ENCODE measurements at places on chromosomes 16 and 17.

GRCh38 chr16:30697264-30698138 lies 1.5 kb upstream of the SRCAP start:
- no peak for DNase-seq

GRCh38 chr16:28186752-28187151 lies 25.0 kb downstream of the XPO6 start:
- no peak for DNase-seq

DNA sequence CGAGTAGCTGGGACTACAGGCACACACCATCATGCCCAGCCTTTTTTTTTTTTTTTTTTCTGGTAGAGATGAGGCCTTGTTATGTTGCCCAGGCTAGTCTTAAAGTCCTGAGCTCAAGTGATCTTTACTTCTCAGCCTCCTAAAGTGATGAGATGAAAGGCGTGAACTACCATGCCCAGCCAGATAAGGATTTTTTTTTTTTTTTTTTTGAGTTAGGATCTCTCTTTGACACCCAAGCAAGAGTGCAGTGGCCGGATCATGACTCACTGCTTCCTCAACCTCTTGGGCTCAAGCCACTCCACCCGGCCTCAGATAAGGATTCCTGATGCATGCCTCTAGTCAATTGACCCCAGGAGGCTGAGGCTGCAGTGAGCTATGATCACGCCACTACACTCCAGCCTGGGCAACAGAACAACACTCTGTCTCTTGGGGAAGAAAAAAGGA lies 11.2 kb upstream of the PLEKHG4 start:
- no peak for DNase-seq

GRCh38 chr17:852349-852748 lies 70.2 kb downstream of the MRM3 start:
- DNase-seq, result no peak

GRCh38 chr16:52781005-52781630 lies 234.2 kb upstream of the TOX3 start:
- no peak for DNase-seq

GRCh38 chr16:15538507-15538906 lies 104.1 kb downstream of the BMERB1 start:
- no peak for DNase-seq

DNA sequence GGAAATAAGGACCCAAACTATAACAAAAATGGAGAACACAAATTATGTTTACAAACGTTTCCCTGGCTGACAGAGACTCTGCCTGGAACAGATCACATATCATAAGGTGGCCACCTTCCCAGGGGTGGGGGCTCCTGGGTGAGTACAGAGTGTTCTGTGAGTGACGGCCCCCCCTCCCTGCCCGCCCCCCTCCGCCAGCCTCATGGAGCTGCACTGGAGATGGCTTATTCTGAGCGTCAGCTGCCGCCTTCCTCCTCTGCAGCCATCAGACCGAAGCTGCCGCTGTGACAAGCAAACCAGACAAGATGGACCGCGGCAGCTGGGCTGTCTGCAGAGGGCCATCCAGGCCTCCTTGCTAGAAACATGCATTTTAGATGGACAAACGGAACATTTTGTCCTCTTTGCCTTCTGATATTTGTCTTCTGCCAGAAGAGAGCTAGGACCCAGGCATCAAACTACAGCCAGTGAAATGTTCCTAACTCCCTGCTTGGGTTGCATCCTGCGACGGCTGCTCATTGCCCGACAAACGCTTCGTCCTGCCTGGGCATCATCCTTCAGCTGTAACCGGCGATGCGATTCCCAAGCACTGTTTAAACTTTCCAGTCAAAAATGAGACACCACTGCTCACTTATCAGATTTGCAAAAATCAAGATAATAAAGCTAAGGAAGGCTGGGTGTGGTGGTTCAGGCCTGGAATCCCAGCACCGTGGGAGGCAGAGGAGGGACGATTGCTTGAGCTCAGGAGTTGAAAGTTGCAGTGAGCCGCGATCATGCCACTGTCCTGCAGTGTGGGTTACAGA lies 15.3 kb upstream of the RPTOR start:
- no peak for DNase-seq

- DNase-seq, result no peak
Measured at GRCh38 chr16:13909069-13909468, 10.9 kb upstream of the ERCC4 start.

- no peak for DNase-seq
Measured at GRCh38 chr16:60541535-60541934, 1494.7 kb downstream of the CDH8 start.

- DNase-seq, result no peak
Measured at GRCh38 chr17:28039251-28039650, 3.2 kb upstream of the NLK start.

DNA sequence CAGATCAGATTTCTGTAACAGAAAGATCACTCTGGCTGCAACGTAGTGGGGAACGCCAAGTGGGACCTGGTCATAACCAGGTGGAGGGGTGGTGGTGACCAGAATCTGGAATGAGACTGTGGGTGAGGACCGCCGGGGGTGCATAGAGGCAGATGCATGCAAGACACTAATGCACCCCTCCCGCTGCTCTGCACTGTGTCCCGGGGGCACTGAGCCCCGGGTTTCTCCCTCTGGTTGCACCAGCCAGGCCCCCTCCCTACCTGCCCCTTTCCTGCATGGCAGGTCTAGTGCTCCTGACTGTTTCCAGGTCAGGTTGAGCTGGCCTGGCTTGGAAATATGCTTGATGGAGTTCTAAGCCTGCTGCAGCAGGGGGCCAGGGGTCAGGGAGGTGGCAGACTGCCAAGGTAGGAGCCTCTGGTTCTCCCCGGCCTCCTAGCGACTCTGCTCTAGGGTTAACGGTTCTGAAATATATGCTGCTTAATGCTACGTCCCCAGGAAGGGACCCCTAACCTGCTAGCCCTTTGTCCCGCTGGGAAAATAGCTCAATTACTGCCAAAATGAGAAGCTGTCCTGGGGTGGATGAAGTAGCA lies 94.3 kb downstream of the SDK2 start:
- no peak for DNase-seq

- DNase-seq, result no peak
Measured at GRCh38 chr17:58242171-58242784, 3.9 kb downstream of the LPO start.

- DNase-seq, result no peak
Measured at GRCh38 chr16:86637744-86638143, 59.4 kb downstream of the FOXL1 start.

- no peak for DNase-seq
Measured at GRCh38 chr16:30637944-30638343, 12.8 kb upstream of the PRR14 start.

DNA sequence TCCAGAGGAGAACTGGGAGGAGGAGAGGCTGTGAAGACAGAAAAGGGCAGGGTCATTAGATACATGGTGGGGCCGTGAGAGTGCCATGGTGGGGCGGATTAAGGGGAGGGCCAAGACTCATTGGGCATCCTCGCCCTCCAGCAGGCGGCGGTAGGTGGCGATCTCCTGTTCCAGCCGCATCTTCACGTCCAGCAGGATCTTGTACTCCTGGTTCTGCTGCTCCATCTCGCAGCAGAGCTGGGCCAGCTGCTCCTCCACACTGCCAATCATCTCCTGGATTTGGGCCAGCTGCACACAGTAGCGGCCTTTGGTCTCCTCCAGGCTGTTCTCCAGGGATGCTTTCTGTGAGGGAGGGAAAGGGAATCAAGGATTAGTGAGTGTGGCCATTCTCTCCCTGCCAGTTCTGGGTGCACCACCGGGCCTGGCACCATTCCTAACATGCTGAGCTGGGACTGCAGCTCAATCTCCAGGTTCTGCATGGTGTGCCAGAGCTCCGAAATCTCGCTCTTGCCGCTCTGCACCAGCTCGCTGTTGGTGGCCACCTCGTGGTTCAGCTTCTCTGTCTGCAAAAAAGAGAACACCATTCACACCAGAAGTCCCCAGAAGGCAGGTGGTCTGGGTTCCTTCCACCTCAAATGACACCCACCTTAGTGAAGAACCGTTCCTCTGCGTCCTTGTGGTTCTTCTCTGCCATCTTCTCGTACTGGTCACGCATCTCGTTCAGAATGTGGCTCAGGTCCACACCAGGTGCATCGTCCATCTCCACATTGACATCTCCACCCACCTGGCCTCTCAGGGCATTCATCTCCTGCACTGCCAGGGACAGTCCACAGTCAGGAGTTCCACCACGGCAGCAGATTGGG lies 129.0 kb downstream of the CCDC144A start:
- DNase-seq, result no peak
